Non-pigmented ciliary epithelial cell (primary cell): ENCODE measurements at places on chromosomes 11 and 22.

GRCh38 chr22:40797427-40797826, 21.7 kb downstream of the SLC25A17 start:
- no peak for DNase-seq

DNA sequence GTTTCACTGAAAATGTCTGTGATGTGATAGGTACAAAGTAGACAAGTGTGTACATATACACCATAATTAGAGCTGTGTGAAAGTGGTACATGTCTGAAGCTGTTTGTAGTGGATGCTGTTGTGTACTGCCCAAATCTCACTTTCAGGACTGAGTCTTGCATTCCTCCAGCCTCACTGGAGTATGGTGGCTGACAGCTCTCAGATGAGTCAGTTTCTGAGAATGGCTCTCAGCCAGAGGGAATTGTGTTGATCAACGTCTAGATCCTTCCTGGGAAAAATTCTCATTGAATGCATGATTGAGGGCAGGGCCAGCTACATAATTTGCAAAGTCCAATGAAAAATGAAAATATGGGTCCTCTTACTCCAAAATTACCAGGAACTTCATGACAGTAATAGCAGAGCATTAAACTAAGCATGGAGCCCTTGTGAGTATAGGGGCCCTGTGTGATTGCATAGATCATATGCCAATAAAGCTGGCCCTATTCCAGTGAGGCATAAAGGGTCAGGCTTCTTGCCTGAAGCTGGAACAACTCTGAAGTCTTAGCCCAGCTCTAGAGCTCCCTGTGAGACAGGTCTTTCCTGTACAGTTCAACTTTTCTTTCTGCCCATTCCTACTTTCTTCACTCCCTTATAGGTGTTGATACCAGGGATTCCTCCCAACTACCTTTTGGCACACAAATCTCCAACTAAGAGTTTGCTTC, 10.8 kb upstream of the CYP2R1 start:
- DNase-seq: no peak

DNA sequence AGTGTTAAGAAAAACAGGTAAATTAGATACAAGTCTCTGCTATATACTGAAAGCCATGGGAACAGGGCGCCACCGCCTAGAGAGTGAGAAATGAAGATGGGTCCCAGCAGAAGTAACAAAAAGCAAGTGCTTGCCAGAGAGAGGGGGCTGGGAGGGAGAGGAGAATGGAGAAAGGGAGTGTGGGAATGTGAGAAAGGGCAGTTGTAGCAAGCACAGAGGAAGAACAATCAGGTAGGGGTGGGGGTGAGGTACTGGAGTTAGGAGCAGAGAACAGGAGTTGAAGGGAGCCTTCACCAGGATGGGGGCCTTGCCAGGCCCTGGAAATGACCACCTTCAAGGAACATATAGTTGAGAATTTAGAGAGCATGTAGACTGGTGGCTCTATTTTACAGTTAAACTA, 66.8 kb downstream of the TCF20 start:
- DNase-seq: no peak

- no peak for DNase-seq
Observed at GRCh38 chr22:25739659-25740344, 2.2 kb upstream of the MYO18B start.

GRCh38 chr22:29073618-29074275, 912 bp downstream of the KREMEN1 start:
- no peak for DNase-seq

- no peak for DNase-seq
Observed at GRCh38 chr11:69308936-69309615, 15.1 kb downstream of the MYEOV start.

GRCh38 chr22:45598596-45599217, 72.9 kb upstream of the ATXN10 start:
- no peak for DNase-seq

DNA sequence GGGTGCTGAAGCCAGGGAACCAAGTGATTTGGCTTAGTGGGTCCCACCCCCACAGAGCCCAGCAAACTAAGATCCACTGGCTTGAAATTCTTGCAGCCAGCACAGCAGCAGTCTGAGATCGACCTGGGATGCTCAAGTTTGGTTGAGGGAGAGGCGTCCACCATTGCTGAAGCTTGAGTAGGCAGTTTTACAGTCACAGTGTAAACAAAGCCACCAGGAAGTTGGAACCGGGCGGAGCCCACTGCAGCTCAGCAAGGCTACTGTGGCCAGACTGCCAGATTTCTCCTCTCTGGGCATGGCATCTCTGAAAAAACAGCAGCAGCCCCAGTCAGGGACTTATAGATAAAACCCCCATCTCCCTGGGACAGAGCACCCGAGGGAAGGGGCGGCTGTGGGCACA, 424.1 kb upstream of the TENM4 start:
- no peak for DNase-seq

GRCh38 chr22:17143101-17143500, 16.0 kb downstream of the HDHD5 start:
- DNase-seq: no peak

- peak; percentile 99 for DNase-seq
Observed at GRCh38 chr22:38298312-38299005, 18.8 kb downstream of the CSNK1E start.

DNA sequence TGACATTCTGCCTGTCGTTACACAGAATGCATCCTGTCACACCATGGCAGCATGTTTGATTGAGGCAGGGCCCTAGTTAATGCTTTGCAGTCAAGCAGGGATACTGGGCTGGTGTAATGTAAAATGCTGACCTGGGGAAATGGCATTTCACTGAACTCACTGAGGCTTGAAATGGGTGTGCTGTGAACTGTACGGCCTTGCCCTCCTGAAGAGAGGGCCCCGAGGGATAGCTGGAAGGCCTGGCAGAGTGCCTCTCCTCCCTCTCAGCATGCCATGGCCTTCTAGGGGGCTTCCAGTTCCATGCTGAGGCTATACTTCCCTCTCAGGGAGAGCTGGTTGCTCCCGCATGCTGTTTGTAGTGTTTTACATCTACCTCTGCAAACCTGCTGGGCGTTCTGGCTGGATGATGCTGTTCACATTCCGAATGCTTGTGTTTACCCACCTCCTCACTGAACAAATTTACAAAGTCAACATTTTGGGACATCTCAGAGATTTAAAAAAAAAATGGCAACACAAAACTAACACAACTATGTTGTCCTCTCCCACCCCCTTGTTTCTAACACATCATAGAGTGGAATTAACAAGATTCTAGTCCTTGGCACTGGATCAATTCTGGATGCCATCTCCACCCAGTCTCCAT, 416.7 kb upstream of the CADM1 start:
- no peak for DNase-seq

DNA sequence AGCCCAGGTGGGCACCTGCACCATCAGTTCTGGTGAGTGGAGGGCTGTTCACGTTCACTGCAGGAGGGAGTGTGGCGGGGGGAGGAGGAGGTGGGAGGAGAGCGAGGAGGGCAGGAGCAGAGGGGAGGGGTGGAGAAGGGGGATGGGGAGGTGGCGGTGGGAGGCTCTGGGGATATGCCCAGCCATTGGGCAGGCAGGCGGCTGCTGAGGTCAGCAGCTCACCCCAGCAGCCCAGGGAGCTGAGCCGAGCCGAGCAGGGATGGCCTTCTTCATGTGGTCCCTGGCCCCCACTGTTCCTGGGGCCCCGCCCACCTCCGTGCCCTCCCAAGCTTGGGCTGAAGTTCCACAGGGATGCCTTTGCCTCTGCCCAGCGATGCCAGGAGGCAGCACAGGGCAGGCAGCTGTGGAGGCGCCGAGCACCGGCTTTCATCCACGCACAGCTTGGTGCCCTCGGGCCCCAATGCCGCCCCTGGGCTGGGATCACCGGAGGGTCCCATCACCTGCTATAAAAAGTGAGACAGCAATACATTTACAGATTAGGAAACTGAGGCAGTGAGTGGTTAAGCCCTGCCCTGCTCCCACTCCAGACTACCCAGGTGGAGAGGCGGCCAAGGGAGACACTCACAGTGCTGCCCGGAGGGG, 21.6 kb downstream of the RTN4R start:
- DNase-seq: no peak

- DNase-seq: no peak
Observed at GRCh38 chr22:43998679-43999264, 25.3 kb upstream of the PARVB start.

GRCh38 chr11:27679136-27680015, 20.9 kb downstream of the BDNF start:
- no peak for DNase-seq
